ENCODE measurements at places on chromosomes 12 and 14. TPM values are rescaled to one million over a fixed set of nuclear protein-coding genes. Genes with fewer than 3 reads are reported as not detected.

The RPL10L gene
- total RNA-seq = not detected

The CARMIL3 gene
- 0.69 TPM for total RNA-seq

The VSIG10 gene
- total RNA-seq = 16.5 TPM

The FGF6 gene
- total RNA-seq = 4.0 TPM

The SMIM41 gene
- total RNA-seq = not detected

The DPPA3 gene
- total RNA-seq = not detected

The KRT72 gene
- 12.0 TPM for total RNA-seq

The HCAR1 gene
- 1.9 TPM for total RNA-seq

The RNF212B gene
- total RNA-seq = not detected

The LRP1-AS gene
- not detected for total RNA-seq

The DENND5B gene
- total RNA-seq = 11.3 TPM

The NEUROD4 gene
- not detected for total RNA-seq

The FAM181A gene
- total RNA-seq = not detected

The SLC35F4 gene
- 0.10 TPM for total RNA-seq

The GPRC5A gene
- 2.8 TPM for total RNA-seq

The C12orf54 gene
- not detected for total RNA-seq

The TSHR gene
- 2.9 TPM for total RNA-seq

The CLEC7A gene
- 5.8 TPM for total RNA-seq

The POTEM gene
- not detected for total RNA-seq

The REP15 gene
- total RNA-seq = 0.79 TPM

The EIF2S3B gene
- 0.99 TPM for total RNA-seq

The NTS gene
- 3.7 TPM for total RNA-seq

The CCDC196 gene
- not detected for total RNA-seq

The TEAD4 gene
- 5.2 TPM for total RNA-seq

The NRXN3 gene
- total RNA-seq = 2.5 TPM
